ENCODE measurements at places on chromosomes 6 and 20.

- no peak for DNase-seq
Measured at GRCh38 chr6:99514089-99514488, 1.1 kb downstream of the USP45 start.

DNA sequence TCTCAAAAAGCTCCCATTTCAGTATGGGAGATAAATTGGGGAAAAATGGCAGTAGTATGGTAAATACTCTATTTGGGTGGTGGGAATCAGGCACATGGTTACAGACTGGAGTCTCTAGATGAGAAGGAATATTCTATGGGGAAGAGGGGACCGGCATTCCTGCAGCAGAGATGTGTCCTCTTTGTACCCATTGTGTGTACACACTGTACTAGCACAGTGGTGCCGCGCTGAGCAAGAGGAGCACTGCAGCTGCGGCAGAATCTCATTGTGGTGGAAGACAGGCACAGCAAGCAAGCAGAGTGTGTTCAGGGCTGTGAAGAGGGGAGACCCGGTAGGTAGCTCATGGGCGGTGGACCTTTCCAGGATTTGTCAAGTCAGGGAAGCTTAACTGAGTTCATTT, 13.0 kb downstream of the AFDN start:
- DNase-seq, result no peak

- DNase-seq, result no peak
Measured at GRCh38 chr6:49978332-49979226, 9.2 kb upstream of the DEFB113 start.

DNA sequence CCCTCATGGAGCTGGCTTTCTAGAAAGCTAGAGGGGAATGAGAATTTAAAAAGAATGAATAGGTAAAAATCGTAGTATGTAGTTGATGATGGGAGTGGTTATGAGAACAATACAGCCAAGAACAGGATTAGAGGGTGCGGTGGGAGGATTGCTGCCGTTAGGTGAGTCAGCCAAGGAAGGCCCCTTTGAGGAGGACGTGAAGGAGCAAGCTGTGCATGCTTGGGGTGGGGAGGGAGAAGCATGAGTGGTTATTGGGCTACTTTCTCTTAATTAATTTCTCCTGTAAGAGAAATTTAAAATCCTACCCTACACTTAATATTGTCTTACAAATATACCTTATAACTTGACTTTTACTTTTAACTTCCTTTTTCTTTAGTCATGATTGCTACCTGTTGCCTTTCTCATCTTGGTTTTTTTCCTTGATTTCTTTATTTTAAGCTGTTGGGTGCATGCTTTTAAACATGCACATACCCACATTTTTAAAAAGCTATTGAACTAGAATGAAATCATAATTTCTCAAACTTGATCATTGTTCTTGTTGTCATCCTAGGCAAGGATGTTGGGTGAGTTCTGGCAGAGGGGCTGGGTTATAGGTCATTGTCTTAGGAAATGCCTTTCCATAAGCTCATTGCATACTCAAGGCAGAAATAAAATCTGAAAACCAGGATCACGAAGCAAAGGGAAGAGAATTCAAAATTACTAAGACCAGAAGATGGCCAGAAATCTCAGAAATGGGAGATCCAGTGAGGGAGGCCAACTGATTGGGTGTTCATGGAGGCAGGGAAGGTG, 114.5 kb downstream of the TCP11 start:
- DNase-seq, result no peak

- DNase-seq, result no peak
Measured at GRCh38 chr6:118700531-118700930, 49.1 kb upstream of the CEP85L start.

DNA sequence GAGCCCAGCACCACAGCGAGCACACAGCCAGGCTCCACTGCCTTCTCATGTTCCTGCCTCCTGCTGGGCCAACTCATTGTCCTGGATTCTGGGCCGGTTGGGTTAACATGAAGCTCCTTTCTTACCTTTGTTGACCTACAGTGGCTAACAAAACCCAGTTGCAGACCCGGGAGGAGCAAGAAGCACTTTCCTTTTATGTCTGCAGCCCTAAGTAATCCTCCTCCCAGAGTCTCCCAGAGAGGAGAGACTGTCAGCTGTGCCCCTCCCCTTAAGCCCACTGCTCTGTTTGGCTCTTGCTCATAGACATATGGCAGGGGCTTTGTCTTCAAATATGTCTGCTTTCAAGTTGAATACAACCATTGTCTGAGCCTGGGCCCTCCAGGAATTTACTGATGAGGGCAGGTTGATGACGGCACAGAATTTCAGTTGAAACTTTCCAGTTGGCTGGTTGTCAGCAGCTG, 55.2 kb downstream of the PSMB1 start:
- DNase-seq, result no peak

GRCh38 chr6:47787620-47788497, 6.0 kb downstream of the OPN5 start:
- DNase-seq, result peak; percentile 48

GRCh38 chr20:25361287-25361683, 29.4 kb downstream of the ABHD12 start:
- DNase-seq, result no peak

DNA sequence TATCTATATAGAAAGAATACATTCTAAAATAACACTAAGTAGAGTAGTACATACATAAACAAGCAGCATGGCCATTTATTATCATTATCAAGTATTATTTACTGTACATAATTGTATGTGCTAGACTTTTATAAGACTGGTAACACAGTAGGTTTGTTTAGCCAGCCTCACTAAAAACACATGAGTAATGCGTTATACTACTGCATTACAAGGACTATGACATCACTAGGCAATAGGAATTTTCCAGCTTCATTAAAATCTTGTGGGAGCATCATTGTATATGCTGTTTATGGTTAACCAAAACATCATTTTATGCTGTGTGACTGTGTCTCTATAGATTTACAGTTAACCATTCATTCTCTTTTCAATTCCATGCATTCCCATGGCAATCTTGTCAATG, 131.7 kb upstream of the HDGFL1 start:
- no peak for DNase-seq

DNA sequence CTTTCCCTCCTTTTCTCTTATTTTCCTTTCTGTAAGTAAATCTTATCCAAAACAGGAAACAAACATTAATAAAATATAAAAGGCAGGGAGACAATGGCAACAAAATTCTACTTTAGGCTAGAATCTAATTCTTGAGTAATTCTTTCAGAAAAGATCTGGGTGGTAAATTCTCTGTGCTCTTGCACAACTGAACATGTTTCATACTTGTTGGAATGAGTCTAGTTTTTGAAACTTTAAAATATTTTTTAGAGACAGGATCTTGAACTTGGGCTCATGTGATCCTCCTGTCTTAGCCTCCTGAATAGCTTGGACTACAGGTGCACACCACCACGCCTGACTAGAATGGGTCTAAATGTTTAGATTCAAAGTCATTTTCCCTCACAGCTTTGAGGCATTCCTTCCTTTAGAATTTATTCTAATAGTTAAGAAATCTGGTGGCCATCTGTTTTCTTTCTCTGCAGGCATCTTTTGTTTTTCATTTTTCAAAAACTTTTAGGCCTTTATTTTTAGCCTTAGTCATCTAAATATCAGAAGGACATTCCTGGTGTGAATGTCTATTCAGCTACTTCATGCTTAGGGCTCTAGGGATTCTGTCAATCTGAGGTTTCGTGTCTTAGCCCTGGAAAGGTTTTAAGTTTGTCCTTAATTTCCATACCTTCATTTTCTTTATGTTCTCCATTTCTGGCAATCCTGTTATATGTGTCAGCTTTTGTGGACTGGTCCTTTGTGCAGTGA, 76.5 kb downstream of the CDKAL1 start:
- DNase-seq, result no peak
